ENCODE measurements at places on chromosomes 11 and 22.

- DNase-seq, result peak; percentile 65
These were observed 889 bp upstream of the DMC1 start for GRCh38 chr22:38570779-38571364.

- DNase-seq, result no peak
These were observed 11.8 kb downstream of the ABTB2 start for GRCh38 chr11:34345991-34346480.

DNA sequence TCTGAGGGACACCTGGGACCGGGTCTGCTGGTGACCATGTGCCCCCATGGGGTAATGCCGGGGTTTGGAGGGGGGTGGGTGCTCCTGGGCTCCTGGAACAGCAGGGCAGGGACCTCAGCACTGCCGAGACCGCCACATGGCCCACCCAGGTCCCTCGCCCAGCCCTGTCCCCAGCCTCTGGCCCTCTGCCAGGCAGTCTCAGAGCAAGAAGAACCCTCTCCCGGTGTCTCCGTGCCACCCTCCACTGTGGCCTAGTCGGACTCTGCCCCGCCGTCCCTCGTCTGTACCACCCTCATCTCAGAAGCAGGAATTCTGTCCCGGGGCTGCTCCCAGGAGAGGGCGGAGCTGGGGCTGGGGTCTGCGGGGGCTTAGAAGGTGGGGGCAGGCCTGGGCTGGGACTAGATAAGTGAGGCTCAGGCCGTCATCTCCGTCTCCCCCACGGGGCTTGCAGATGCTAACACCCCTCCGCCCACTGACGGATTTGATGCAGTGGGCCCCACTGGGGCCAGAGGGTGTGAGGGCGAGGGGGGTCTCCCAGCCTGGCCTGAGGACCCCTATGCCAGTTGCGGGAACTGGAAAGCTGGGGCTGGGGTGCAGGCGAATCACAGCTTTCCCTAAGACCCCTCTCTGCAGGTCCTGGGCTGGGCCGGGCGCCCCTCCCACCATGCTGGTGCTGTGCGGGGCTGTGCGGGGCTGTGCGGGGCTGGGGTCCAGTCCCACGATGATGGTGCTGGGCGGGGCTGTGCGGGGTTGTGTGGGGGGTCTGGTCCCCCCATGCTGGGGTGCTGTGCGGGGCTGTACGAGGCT lies 1.1 kb downstream of the MUC5AC start:
- DNase-seq, result no peak

- no peak for DNase-seq
These were observed 22.5 kb downstream of the TRAF6 start for GRCh38 chr11:36487619-36488018.

DNA sequence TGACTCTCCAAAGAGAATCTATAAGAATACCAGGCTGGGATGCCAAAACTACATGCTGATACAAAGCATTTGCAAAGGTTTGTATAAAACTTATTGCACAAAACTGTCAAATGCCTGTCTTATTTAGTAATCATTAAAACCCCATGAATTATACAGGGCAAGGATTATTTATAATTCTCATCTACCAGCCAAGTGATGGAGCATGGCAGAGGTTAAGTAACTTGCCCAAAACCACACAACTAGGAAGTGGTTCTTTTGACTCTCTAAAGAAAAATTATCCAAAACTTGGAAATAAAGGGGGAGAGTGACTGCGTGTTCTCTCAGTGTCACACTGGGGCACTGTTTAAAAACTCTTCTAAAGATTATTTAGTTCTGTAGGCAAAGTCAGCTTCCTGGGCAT lies 17.4 kb upstream of the CLMP start:
- no peak for DNase-seq

GRCh38 chr11:8273287-8273686 lies 9.6 kb upstream of the LMO1 start:
- no peak for DNase-seq

GRCh38 chr11:57310630-57311086 lies 14.1 kb downstream of the TNKS1BP1 start:
- no peak for DNase-seq

DNA sequence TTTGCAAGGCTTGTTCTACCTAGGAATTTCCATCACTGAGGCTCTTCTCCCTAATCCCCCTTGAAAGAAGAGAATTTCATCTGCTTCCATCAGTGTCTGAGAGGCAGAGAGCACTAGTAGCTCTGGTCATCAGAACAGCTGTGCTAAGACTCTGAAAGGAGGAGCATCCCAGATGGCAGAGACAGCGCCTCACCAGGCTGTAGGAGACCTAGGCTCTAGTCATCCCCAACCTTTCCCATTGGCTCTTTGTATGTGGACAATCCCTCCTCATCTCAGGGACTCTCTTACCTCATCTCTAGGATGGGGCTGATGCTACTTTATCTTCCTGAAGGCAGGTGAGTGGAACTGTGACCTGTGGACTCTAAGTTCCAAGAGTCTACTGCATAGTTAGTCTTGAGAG lies 8.8 kb upstream of the OR9I1 start:
- DNase-seq, result no peak

- DNase-seq, result no peak
These were observed 151.7 kb downstream of the SPON1 start for GRCh38 chr11:14114269-14114668.

All from DND-41 (cell line).